ENCODE measurements at places on chromosomes 4 and X.

- DNase-seq, result no peak
Observed at GRCh38 chr4:47711646-47712045, 126.2 kb downstream of the CORIN start.

GRCh38 chr4:150039274-150040127 lies 38.7 kb upstream of the DCLK2 start:
- DNase-seq, result peak; percentile 95

DNA sequence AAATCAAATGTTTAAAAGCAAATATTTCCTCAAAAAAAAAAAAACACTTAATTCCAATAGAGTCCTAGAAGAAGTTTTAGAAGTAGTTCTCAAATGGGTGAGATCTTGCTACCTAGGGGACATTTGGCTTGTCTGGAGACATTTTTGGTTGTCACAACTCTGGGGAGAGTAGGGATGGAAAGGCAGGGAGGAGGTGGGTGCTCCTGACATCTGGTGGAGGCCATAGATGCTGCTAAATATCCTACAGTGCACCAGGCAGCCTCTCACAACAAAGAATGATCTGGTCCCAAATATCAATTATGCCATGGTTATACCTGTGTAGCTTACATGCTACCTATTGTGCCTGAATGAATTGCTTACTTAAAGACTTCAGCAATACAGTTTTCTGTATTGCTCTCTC lies 46.8 kb downstream of the CPE start:
- DNase-seq, result no peak

DNA sequence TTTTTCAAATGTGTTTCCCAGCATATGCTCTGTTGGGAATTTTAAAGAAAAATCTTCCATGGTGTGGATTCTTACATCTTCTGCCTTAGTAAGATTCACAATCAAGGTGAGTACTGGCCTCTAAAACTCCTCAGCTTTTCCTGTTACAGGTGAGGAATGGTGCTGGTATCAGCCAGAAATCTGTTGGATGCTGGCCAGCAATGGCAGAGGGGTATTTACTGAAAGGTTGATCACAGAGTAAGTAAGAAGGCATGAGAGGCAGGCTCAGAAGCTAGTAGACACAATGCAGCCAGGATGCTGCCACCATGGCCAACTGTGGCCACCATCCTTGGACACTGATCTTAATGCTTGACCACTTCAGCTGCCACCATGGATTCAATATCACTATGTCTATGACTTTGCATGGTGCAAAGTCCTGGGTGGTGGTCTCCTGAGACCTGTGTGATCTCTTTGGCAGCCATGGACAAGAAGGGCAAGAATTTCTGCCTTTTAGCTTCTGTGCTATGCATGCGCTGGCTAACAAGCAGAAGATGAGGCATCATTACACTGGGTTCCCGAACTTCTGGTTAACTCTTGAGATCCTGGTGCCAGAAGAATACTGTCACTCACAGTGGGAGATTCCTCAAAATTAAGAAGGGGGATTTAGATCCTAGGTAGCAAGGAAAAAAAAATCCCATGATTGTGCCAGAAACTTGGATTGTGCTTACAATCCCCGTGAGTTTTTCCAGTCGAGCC lies 60.2 kb downstream of the CHRNA9 start:
- DNase-seq, result no peak

DNA sequence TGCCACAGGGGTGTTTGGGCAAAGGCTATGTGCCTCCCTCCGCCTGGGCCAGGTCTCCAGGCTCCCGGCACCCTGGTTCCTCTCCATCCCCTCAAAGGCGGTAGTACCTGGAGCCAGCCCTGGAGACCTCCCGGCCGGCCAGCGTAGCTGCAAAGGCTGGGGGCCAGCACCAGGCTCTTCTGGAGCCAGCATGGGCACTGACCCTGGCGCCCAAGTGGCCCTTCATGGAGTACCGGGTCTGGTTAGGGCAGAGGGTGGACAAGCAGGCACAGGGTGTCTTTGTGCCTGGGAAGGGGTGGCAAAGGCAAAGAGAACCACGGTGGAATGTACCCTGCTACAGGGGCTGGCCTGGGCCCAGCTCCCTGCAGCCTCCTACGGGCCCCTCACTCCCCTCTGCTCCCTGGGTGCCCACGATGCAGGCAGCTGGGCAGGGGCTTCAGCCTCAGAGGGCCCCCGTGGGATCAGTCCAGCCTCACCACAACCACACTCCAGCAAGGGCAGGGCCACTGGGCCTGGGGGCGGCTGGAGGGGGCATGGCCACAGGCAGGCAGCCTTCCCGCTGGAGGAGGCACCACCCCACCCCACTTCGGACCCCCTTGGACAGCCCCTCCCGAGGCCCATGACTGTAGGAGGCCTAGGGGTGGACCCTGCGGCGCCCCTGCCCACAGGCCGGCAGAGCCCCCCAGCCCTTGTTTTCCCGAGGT lies 112.9 kb upstream of the NKX1-1 start:
- no peak for DNase-seq

DNA sequence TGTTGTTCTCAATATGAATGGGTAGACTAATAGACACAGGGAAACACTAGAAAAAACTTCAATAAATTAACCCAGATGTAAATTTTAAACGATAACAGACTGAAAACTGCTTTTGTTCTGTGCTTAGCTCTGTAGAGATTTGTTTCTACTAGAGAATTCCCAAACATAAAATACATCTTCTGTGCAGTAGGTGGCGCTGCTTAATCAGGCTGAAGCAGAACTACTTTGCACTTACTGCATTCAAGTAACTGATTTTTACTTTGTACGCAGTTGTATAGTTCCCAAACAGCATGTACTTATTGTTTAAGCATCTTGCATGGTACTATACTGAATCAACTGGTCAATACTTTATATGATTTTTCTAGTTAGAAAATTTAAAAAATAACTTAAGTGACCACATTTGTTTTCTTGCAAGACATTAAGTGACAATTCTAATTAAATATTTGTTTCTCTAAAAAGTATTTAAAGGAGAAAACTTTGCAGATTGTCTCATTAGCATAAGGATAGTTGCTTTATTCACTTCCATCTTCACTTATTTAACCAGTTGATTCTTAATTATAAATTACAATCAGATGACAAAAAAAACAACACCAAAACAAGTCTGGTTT lies 490.6 kb downstream of the IL15 start:
- peak; percentile 70 for DNase-seq

- DNase-seq, result no peak
Observed at GRCh38 chrX:66863721-66864120, 224.8 kb upstream of the EDA2R start.

- no peak for DNase-seq
Observed at GRCh38 chr4:24537025-24537424, 47.3 kb downstream of the DHX15 start.

GRCh38 chrX:71164071-71164470 lies 19.4 kb downstream of the NLGN3 start:
- no peak for DNase-seq

GRCh38 chrX:139388254-139388653 lies 142.3 kb upstream of the F9 start:
- DNase-seq, result no peak

GRCh38 chr4:145178740-145179280 lies 1.6 kb downstream of the OTUD4 start:
- peak; percentile 61 for DNase-seq

DNA sequence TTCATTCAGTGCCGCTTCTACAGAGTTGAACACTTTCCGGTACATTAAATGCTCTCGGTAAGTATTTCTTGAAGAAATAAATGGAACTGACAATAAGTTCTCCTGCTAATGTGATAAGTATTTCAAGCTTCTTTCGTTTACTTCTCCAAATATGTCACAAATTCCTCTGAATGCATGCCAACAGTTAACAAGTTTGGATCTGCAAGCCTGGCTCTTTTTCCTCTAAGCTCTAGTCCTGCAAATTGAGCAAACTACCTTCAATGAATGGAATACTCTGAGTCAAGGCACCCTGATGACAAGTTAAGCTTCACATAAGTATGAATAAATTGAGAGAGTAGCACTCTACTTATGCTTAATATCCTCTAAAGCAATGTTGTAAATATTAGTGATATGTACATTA lies 403.6 kb downstream of the PDGFC start:
- DNase-seq, result no peak

GRCh38 chr4:110135523-110135922 lies 62.9 kb downstream of the ELOVL6 start:
- DNase-seq, result no peak

DNA sequence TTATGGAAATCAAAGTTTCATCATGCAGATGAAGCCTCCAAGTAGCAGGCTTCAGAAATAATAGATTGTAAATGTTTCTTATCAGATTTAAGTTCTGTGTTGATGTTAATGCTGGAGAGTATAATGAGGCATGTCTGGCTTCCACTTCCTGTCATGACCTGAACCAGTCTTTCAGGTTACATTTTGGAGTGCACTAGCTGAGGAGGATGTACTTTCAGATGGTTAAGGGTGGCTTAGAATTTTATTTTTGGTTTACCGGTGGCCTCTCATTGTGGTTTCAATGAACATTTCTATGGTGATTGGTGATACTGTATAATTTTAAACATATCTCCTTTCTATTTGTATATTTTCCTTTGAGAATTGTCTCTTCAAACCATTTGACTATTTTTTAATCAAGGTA lies 890.4 kb downstream of the SH3BGRL start:
- no peak for DNase-seq

- DNase-seq, result no peak
Observed at GRCh38 chrX:103461156-103461555, 58.1 kb downstream of the RAB40A start.

DNA sequence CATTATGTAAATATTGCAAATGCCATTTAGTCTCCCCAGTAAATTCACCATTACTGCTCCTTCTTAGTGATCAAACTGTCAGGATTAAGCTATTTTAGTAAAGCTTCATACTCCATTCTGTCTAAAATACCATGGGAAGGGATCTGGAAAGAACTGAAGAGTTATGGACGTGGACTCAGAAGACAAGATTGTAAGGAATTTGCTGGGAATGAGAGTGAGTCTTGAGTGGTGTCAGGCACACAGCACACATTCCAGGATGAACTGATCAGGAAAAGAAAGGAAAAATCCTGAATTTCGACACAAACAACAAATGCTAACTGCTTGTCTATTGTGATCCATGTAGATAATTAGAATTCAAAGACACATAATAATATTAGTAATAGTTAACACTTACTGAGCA lies 311.0 kb downstream of the CENPC start:
- no peak for DNase-seq

DNA sequence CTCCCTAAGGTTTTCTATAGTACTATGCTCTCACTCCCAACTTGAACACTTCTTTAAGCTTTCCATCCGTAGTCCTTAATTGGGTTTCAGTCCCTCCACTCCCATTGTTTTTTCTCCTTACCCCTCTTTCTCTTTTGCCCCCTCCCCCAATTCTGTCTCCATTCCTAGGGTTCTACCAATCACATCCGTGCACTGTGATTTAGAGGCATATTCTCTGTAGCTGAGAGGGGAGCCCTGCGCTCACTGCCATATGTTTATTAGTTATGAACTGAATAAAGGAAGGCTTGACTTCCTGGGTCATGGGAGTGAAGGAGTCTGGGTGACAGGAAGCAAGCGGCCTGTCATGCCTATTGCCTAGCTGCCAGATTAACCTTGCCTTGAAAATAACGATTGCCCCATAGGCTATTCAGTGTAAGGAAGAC lies 471 bp downstream of the MCTS1 start:
- DNase-seq, result peak; percentile 75

DNA sequence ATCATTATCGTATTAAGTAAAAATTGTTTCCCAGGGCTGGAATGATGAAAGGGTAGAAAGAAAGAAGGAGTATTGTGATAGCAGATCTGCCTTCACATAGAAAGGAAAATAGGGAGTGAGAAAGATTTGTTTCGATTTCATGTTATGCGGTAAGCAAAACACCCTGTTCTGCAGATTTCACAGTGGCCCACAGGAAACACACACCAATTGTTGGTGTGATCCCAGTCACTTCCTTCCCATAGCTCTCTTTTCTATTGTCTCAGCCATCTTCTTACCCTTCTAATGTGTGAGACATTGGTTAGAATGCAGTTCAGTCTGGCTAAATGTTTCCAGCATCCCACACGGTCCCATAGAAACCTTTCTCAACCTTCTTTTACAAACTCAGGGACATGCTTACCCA lies 2709.8 kb downstream of the PCDH7 start:
- no peak for DNase-seq

GRCh38 chr4:54066088-54066415 lies 1.6 kb upstream of the CHIC2 start:
- DNase-seq, result no peak

GRCh38 chr4:40193016-40193571 lies 3.7 kb upstream of the RHOH start:
- peak; percentile 89 for DNase-seq

GRCh38 chr4:83581411-83582288 lies 45.7 kb downstream of the GPAT3 start:
- peak; percentile 54 for DNase-seq

GRCh38 chrX:31117266-31117665 lies 45.4 kb upstream of the FTHL17 start:
- DNase-seq, result no peak

GRCh38 chr4:105624530-105624929 lies 72.1 kb downstream of the ARHGEF38 start:
- no peak for DNase-seq

- DNase-seq, result no peak
Observed at GRCh38 chr4:155094201-155094820, 114.1 kb upstream of the NPY2R start.

All from NAMALWA (cell line).